ENCODE measurements at places on chromosomes 2 and 18.

DNA sequence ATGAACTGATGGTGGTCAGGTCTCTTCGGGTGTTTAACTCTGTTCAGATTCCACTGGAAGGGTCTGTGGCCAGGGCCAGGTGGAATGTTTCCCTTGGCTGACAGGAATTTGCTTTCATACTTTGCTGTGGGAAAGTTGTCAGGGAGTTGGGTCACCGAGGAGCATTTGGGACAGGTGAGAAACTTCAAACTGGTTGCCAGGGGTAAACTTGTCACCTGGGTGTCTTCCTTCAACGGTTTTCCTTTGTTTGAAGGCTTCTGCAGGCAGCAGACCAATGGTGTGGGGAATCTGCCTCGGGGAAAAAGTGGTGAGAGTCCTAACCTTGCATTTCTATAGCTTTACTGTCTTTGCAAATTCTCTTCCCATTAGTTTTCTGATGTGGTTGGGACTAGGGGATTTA is 92.2 kb downstream of the TGFA start:
- DNase-seq: no peak

DNA sequence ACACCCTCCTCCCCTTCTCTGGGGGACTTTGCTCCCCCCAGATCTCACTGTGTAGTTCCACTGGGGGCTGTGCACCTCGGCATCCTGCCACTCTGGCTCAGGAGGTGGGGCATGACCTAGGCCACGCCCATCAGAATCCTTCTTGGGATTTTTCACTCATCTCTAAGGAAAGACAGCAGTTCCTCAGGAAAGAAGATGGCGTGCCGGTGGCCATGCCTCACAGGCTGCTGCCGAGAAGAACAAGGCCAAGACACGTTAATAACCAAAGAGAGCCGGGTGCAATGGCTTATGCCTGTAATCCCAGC is 3.2 kb downstream of the NMUR1 start:
- DNase-seq: no peak

- DNase-seq: no peak
Observed at GRCh38 chr2:45897842-45898241, 246.4 kb downstream of the PRKCE start.

GRCh38 chr2:88927128-88927527 is 235.7 kb downstream of the RPIA start:
- DNase-seq: no peak

DNA sequence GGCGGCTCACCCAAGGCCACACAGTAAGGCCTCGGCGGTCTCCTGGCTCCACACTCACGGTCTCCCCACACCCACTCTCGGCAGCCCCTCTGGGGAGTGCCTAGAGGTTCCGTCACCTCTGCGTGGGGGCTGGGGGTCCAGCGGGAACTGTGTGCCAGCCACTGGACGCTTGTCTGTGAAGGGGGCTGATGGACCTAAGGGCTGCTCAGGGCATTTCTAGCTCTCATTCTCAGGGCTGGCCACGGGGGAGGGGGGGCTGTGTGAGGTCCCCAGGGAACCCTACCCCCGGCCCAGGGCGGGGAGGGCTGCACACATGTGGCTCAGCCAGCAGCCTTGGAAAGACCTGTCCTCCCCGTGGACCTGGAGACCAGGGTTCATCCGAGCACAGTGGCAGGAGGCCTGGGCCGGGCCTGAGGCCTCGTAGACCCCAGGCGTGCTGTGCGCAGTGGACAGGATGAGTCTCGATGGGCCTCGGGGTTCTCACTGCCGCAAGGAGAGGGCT is 27.1 kb upstream of the ODC1 start:
- DNase-seq: no peak
